ENCODE measurements at places on chromosomes 2 and 18. TPM values are rescaled to one million over a fixed set of nuclear protein-coding genes. Genes with fewer than 3 reads are reported as not detected.

DNA sequence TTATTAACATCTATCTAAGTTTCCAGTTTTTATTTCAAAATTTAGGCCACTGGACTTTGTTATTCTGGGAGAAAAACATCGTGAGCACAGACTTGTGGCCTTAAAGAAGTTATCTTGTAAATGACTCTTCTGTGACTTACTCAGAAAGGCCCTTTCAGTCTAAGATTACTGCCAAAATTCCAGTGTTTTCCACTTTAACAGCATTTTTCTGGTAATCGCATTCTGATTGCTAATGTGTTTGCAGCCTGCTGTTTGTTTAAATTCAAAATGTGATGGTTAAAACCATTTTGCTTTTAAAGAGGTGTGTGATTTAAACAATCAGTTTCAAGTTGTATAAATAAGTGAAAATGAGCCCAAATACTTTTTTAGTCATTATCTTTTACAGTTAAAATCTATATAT, 136.7 kb upstream of the DAPL1 start:
- no peak for DNase-seq

DNA sequence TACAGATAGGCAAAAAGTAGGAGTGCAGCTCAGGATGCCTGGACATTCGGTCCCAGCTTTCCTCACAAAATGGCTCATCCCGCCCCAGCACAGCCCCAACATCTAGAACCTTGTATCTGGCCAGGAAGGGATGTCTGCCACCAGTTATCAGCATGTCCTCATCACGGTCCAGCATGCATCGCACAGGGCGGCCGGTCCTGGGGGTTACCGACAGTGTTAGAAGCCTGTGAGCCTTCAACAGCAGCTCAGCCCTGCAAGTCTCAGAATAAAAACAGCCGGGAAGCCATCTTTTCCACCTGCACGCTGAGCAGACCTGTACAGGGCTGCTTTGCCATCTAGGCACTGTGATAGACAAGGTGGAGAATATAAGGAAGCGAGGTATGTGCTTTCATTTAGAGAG, 49.2 kb downstream of the XDH start:
- DNase-seq = no peak

SERPINB12 gene
- total RNA-seq = not detected

DNA sequence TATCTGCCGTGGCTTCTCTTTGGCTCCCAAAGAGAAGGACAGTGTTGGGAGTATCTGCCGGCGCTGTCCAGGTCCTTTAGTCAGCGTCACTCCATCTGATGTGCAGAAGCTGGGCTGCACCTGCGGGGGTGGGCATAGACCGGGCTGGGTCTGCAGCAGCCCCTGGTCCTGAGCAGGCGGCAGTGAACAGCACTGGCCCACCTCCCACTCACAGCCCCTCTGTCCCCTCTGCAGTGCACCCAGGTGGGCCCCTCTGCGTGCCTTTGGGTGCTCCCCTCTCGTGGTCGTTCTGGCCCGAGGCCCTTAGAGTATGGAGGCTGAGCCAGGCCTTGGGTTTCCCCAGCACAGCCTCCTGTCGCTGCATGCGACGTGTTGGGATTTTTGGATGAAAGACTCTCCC, 95.7 kb downstream of the USP40 start:
- DNase-seq = no peak

TMEM37 gene
- total RNA-seq = 27.8 TPM

DNA sequence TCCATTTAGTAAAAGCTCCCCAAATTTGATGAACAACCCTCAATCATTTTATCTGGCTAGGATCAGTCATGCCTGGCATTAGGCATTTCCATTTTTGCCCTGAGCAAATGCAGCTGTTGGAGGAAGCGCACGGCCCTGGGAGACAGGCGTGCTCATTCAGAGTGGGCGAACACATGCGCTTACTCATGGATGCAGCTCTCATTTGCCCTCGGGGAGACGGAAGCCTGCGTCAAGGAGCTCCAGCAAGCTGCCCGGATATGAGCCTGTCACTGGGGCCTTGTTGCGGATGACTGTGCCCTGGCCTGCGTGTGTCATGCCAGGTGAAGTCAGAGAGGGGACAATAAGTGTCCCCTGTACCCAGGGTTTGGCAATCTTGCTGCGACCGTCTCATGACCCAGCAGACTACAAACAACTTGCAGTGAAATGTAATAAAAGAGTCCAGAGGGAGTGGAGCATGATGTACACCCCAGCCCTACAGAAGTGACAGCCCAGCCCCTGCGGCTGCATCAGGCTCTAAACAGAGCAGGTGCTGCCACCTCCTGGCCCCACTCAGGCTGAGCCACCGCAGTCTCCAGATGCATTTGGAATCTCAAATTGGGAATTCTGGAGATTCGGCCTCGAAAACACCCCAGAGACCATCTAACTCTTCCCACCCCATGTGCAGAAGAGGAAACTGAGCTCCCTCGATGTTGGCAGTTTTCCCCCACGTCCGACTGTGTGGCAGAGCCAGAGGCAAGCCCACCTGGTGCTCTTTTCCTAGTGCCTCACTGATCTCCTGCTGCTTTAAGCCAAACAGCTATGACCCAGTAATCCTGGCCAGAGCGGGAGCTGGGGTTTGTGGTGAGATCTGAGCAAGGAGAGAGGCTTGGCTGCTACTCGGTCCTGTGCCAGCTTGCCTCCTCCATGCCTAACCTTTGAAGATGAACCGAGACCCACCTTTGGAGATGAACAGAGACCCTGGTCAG, 105.0 kb upstream of the ALK start:
- peak; percentile 78 for DNase-seq

DNA sequence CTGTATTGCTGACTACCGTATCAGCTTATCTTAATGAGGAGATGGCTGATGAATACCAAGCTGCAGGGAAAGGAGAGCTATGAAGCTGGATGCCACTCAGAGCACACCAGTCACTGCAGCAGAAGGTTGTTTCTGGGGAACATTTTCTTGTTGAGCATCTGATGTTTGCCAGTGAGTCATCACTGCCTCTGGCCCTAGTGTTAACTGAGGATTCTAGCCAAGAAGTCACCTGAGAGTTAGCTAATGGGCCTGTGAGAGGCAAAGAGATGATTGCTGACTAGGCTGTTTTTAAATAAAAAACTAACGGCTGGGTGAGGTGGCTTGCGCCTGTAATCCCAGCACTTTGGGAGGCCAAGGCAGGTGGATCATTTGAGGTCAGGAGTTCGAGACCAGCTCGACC, 37.9 kb downstream of the CCDC150 start:
- DNase-seq = no peak

DNA sequence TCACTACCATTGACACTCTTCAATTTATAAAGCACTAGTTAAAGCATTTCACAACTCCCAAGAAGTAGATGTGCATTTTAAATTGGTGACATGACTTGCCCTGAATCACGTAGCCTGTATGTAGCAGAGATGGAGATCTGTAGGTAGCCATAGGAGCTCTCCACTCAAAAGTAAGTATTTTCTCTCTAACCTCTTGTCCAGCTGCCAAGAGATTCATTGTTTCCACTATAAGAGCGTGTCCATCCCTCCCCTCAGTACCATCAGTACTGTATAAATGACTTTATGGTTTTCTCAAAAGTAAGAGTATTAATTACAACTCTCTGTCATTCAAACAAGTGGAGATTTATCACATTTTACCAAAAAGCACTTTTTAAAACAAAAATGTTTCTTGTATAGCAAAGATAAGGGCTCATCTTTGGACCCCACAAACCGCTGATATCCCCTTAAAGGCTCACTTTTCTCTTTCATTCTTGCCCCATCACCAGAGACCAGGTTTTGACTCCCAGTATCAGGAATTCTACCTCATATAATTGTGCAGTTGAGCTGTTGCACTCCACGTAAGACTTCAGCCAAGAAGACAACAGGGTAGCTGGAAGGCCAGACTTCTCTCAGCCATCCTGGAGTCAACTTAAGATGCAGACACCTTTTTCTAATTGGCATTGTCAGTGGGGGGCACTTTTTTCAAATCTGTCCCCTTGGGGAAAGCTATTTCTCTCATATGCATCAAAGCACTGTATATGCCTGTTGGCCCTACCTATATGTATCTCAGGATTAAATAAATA, 78.0 kb upstream of the GALNT5 start:
- DNase-seq = no peak

LIMS2 gene
- total RNA-seq = 30.3 TPM

DNA sequence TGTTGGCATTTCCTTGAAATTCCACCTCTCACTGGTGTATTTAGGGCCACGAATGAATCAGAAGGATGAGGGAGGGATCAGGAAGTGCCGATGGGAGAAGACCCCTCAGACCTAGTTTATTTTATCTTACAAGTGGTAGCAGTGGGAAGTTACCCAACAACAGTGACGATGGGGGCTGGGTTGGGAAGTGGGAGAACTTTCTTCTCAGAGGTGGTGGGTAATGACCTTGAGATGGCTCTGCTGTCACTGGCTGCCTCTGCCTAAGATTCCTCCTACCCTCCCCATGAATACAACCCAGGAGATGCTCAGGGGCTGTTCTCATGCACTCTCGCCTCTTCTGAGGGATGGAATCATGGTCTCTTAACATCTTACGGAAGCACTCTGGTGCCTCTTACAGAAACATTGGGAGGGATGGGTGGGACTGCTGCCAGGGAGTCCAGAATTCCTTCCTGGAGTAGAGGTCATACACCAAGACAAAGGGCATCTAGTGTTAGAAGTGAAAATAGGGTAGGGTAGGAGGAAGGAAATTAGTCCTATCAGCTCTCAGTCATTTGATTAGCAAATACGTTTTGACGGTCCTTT, 58.5 kb upstream of the TXNDC2 start:
- no peak for DNase-seq

DNA sequence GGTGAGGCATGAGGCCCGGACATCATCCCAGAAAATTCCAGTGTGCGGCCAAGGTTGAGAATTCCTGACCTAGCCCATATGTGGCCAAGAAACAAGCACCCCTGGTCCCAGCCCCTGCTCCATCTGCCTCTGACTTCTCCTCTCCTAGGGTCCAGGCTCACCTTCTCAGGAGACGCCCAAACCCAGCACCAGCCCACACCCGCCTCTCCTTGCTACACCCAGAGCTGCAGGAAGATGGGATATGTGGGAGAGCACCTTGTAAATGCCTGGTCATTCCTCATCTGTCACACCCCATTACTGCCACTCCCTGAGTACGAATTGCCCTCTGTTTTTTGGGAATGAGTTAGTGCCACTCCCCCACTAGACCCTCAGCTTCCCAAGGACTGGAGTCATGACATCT, 7.3 kb upstream of the ATP6V1B1 start:
- no peak for DNase-seq

RASGRP3 gene
- total RNA-seq = 30.6 TPM

DNA sequence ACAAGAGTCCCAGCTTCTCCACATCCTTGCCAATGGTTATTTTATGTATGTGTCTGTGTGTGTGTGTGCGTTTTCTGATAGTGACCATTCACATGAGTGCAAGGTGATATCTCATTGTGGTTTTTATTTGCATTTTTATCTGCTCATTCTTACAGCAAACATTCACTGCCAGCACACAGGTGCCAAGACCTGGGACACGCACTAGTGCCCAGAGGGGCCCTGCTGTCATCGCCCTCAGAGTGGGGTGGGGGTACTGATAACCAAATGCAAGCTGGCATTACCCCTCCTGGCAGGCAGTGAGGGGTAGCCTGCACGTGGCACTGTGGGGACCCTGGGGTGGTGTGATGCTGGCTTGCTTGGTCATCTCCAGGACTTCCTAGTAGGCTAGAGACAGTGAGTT, 285.4 kb downstream of the LPIN1 start:
- DNase-seq = peak; percentile 23

All from stomach (tissue), 19 donors.